ENCODE measurements at places on chromosomes 7 and 10.
A peak's percentile ranks its signal among the peaks of the same experiment; 100 is the strongest.

GRCh38 chr10:91564508-91564907 is 68.4 kb downstream of the PPP1R3C start:
- DNase-seq: no peak

GRCh38 chr7:3042861-3043489 is 692 bp downstream of the CARD11 start:
- DNase-seq: peak; percentile 40

DNA sequence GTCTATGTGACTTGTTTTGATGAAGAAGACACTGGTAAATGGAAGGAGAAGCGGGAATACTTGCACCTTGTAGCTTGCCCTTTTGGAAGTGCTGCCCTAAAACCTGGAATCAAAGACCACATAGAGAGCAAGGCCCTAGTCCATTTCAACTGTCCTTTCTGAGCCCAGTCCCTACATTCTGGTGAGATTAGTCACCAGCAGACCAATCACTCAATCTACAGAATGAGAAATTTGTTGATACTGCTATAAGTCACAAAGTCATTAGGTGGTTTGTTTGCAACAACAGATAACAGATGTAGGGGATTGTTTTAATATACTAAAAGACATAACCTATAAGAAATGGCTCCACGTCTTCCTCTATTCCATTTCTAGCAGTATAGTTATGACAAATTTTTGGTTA is 33.6 kb downstream of the WASL start:
- DNase-seq: no peak

- no peak for DNase-seq
Measured at GRCh38 chr7:142338633-142339501, 81.0 kb upstream of the PRSS58 start.

DNA sequence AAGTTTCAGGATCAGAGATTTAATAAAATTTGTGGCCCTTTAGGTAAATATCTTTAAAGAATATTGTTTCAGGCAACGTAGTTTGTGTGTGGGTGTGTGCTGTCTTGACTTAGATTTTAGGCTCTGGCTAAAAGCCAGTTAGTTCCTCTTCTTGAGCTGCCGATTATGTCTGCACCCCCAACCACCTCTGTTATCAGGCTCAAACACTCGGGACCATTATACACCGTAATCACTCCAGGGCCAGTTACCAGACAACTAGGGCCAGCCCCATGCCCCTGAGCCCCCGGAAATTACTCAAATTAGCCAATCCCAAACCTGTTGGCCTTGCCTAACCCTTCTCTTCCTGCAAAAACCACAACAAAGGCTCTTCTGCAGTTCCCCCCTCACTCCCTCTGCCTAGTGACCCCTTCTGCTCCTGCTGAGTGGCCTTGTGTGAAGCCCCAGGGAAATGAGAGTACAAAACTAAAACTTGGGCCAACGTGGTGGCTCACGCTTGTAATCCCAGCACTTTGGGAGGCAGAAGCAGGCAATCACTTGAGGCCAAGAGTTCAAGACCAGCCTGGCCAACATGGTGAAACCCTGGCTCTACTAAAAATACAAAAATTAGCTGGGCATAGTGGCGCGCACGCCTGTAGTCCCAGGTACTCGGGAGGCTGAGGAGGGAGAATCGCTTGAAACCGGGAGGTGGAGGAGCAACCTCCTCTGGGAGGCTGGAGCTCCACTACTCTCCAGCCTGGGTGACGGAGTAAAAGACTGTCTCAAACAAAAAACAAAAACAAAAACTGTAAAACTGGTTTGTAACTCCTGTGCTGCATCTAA is 9.2 kb upstream of the HNRNPF start:
- peak; percentile 43 for DNase-seq

DNA sequence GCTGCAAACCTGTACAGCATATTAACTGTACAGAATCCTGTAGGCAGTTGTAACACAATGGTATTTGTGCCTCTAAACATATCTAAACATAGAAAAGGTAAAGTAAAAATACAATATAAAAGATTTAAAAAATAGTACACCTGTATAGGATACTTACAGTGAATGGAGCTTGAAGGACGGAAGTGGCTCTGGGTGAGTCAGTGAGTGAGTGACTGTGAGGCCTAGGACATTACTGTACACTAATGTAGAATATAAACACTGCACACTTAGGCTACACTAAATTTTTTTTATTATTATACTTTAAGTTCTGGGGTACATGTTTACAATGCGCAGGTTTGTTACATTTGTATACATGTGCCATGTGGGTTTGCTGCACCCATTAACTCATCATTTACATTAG is 97.3 kb upstream of the STK17A start:
- DNase-seq: no peak

- DNase-seq: no peak
Measured at GRCh38 chr7:96503597-96503996, 181.7 kb upstream of the SLC25A13 start.

GRCh38 chr10:119441151-119441821 is 101.2 kb downstream of the RGS10 start:
- DNase-seq: no peak

Data from T-cell (primary cell).